Hepatocyte (in vitro differentiated cells): ENCODE measurements at places on chromosomes 6 and 20.

DNA sequence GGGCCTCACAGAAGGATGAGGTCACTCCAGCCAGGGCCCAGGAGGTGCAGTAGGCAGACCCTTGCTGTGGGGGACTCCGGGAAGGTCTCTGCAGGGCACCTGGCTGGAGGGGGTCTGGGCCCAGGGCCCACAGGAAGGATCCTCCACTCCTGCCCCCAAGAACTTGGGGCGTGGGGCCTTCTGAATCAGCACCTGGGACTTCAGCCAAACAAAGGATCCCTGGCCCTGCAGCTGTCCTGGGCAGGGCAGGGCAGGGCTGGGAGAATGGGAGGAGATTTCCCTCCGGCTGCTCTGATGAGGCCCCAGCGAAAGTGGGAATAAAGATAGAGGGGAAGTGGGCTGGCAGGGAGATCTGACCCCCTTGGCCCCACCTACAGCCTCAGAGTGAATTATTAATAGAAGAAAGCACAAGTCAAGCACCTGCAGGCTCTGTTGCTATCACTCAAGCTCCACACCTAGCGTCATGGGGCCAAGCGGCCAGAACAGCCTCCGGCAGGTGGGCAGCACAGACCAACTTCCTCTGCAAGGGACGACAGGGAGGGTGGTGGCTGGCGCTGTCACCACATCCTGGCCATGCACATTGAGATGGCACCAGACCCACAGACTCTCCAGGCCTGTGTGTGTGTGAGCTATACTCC lies 61.6 kb upstream of the MRPS10 start:
- DNase-seq: peak; percentile 66

DNA sequence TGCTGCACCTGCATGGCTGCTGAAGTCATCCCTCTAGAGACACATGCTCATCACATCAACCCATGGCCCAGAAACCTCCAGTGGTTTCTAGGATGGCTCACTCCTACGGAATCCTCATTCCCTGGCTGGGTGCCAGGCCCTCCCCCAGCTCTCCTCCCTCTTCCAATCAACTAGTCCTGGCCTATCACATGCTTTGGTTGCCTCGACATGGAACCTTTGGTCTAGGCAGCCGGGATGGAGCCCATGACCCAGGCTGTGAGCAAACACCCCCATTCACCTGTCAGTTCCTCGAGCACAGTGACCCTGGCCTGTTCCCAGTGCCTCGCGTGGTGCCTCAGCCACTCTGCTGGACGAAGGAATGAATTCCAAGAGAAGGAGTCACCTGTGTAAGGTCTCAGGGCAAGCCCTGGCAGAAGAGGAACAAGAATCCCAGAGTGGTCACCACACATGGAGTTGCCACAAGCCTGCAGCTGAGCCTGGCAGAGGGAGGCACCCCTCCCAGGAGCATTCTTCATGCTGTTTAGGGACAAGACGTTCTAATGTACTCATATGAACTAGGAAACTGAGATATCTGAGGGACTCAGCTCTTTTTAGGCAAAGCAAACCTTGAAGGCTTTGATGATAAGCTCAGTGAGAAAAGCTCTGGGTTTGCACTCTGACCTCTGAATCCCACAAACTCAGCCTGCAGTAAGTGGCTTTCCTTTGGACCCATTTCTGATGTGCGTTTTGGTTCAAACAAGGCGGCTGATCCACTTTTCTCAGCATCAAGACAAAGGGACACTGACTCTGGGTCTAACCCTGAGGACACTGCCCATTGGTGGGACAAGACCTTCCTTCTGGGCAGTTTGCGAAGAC lies 40.2 kb downstream of the PPP1R3G start:
- DNase-seq: peak; percentile 62

DNA sequence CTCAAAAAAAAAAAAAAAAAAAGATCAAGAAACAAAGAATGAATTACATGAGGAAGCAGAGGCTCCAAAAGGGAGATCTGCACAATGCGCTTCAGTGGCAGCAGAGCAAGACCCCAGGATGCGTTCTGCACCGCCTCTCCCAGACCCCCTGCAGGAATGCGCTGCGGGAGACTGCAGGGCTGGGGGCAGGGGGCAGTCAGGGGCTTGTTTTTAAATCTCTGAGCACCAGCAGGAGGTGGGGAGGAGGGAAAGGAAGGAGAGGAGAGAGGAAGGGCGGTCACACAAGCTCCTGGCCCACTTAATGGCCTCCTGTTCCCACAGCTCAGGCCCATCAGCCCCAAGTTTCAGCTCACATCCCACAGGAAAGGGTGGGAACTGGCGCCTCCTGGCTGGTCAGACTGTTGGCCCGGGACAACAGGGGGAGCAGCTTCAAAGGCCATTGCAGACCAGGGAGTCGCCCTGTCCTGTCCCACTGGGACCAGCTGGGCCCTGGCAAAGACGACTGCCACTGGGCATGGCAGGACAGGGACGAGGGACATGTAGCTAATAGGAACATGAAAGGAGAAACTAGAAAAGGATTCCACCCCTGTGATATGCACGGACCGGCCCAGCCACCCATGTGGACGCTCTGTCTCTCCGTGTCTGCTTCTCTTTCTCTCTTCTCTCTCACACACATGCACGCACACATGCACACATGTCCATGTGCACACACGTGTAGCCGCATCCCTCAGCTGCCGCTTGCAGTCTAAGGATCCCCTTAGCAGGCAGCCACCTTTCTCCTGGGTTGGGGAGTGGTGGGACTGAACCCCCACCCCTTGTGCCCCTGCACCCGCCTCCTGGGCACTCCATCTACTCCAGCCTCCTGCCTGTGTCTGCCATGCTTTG lies 34.7 kb downstream of the TFEB start:
- no peak for DNase-seq

DNA sequence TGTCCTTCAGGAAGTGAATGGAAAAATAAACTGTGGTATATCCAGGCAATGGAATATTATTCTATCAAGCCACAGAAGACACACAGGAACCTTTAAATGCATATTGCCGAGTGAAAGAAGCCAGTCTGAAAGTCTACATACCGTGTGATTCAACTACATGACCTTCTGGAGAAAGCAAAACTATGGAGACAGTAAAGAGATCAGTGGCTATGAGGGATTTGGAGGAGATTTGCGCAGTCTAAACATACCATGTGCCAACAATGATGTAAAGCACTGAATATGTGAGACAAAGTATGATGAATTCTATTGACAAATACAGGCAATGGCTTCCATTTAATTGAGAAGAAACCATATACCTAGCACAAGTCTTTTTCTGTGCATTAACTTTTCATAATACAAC lies 518.3 kb upstream of the ZNF337 start:
- DNase-seq: no peak

GRCh38 chr6:167293590-167294091 lies 2.5 kb downstream of the UNC93A start:
- no peak for DNase-seq

GRCh38 chr6:150119173-150119572 lies 23.7 kb upstream of the PPP1R14C start:
- no peak for DNase-seq

- DNase-seq: peak; percentile 31
Measured at GRCh38 chr20:54194724-54195438, 13.0 kb upstream of the PFDN4 start.

DNA sequence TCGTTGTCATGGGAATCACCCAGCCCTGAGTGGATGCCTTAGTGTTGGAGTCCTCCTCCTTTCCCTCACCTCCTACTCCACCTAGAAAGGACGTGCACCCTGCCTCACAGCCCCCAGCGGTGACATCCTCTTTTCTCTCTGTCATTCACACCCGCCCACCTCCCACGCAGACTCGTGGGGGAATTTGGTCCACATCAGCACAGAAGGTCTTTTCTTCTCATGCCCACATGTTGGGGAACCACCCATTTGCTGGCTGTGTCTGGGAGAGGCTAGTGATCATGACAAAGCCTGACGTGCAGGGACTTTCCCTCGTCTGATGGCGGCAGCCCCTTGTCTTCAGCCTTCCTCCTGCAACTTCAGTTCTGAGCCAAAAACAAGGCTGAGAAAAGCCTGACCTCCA lies 96.0 kb upstream of the CNKSR3 start:
- no peak for DNase-seq
